ENCODE measurements at places on chromosomes 13 and 19. TPM values are rescaled to one million over a fixed set of nuclear protein-coding genes. Genes with fewer than 3 reads are reported as not detected.

DNA sequence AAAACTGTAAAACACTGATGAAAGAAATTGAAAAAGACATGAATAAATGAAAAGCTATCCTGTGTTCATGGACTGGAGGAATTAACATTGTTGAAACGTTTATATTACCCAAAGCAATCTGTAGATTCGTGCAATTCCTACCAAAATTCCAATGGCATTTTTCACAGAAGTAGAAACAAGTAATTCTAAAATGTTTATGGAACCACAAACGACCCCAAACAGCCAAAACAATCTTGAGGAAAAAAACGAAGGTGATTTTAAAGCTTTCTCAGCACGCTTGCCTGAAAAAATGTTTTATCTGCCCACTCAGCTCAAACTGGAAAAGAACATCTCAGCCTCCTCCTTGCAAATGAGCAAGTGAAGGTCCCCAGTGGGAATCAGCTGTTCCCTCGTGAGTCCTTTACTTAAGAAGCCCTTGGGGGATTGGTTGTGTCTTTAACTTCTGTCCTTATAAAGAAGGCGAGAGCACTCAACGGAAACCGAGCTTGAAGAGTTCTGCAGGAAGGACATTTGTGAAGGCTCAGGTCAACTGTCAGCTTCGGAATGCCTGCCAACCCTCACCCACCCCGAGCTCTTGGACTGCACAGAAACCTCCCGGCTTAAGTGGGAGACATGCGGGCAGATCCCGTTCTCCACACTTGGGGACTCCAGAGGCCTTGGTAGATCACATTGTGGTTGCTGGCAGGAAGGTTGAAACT is 256.0 kb upstream of the IRS2 start:
- DNase-seq: peak; percentile 18

DNA sequence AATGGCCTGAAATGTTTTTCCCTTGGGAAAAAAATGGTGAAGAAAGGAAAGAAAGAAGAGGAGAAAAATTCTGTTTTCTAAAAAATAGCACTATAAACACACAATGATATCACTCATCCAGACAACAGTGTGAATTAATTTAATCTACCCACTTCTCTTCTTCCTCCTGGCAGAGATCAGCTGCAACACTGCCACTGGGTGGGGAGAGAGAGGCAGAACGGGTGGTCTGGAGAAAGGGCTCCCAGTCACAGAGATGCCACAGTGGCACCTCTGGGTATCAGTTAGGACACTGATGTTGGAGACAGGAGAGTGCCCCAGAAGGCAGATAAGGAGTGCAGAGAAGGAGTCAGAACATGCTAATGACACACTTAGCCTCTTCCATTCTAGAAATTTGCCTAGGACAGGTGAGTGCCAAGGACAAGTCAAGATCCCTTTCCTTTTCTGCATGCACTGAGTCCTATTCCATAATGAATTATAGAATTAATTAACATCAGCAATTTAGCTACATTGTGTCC is 168.6 kb downstream of the SUCLA2 start:
- no peak for DNase-seq

DNA sequence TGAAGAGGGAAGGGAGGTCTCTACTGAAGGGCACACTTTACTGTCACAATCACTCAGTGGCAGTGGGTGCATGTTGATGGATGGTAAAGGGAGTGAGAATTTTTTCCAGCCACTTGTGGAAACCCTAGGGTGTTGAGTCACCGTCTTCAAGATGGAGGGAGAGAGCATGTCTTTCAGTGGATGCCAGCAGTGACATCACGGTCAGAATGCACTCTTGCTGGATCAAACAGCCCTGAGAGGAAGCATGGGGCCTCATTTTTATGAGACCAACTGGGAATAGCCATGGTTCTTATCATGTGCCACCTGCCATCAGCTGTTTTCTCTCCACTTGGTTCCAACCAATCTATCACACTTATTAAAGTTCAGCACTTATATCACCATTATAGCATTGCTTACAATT is 182.5 kb downstream of the KCNRG start:
- DNase-seq: no peak

DNA sequence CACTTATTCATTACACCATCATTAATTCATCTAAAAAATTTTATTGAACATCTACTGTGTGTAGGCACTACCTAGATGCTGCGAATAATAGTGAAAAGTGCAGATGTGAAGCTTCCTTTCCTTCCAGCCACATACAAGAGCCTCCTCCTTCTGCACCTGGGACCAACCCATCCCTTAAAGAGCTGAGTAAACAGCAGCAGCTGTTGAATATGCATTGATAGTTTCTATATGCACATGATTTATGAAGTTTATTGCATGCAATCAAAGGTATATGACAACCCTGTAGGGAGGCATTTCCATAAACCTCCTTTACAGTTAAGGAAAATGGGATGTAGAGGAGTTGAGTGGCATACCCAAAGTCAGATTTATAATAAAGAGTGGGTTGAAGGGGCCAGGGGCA is 110.3 kb upstream of the IPO5 start:
- no peak for DNase-seq

DNA sequence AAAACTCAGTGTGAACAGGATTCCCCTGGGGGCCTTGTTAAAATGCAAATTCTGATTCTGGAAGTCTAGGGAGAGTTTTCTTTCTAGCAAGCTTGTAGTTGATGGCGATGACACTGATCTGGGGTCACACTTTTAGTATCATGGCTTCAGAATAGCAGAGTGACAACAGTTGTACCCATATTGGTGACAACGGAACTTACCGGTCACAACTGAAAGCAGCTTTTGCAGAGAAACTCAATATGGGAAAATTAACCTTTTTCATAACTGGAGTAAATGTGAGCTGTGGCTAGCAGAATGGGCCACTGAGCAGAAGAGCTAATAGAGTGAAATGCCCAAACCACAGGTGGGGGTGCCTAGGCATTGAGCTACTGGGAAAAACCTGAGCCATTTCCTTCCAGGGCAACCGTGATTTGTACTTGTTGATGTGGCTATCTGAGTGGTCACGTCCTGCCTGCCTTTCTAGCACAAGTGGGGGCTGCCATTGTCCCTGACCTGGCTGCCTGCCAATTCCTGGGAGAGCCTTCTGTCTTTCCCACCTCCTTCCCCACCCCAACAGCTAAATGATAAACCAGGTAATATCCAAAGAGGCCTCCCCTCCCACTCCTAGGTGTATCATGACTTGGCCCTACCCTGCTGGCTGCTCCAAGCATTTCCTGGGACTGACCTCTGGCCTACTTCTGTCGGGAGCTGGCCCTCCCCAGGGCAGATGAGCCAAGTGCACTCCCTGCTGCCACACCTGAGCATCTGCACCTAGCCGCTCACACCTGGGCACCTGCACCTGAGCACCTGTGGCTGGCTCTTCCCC is 1.7 kb upstream of the SLC10A2 start:
- peak; percentile 25 for DNase-seq

DNA sequence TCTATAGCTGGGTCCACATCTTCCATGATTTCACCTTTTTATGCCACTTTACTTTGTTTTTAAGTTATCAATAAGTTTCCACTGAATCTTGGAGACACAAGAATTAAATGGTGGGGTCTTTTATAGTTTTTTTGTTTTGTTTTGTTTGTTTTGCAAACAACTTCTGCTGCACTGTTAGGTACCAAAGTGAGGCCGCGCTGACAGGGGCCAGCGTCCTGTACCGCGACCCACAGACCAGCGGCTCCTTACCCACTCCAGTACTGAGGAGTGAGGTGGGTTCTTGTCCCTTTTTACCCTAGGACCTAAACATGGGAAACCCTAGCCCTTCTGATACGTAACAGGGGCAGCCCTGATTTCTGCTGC is 75.8 kb upstream of the MCF2L start:
- DNase-seq: no peak

DNA sequence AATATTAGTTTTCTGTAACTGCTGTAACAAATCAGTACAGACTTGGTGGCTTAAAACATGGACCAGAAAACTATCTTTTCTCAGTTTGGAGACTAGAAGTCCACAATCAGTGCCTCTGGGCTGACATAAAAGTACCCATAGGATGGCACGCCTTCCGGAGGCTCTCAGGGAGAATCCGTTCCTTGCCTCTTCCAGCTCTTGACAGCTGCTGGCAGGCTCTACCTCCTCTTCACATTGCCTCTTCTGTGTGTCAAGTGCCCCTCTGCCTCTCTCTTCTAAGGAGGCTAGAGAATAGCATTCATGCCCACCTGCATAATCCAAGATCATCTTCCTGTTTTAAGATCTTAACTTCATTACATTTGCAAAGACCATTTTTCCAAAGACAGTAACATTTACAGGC is 1194.2 kb downstream of the EFNB2 start:
- DNase-seq: no peak

Gene ZIC2
- total RNA-seq: not detected

Gene CACNA1A
- total RNA-seq: 2.1 TPM

Gene SHISA7
- not detected for total RNA-seq

Gene ZNF93
- total RNA-seq: 5.1 TPM

Gene CCL25
- not detected for total RNA-seq

Data from osteoblast (primary cell).